ENCODE measurements at places on chromosomes 13 and 19. TPM values are rescaled to one million over a fixed set of nuclear protein-coding genes. Genes with fewer than 3 reads are reported as not detected.

FCAR gene
- total RNA-seq, result not detected

COL5A3 gene
- 5.9 TPM for total RNA-seq

CACNG6 gene
- total RNA-seq, result not detected

LGALS7 gene
- not detected for total RNA-seq

ADGRL1 gene
- total RNA-seq, result 33.2 TPM

C19orf85 gene
- total RNA-seq, result not detected

CEACAM7 gene
- total RNA-seq, result 2.6 TPM

URAD gene
- total RNA-seq, result not detected

CYP4F8 gene
- 2.0 TPM for total RNA-seq

TRPC4 gene
- 11.3 TPM for total RNA-seq

HOMER3 gene
- total RNA-seq, result 24.5 TPM

ZNF835 gene
- total RNA-seq, result 6.5 TPM

LRRC4B gene
- 3.5 TPM for total RNA-seq

BSG gene
- 480 TPM for total RNA-seq

VSIG10L gene
- total RNA-seq, result 11.3 TPM

CKM gene
- not detected for total RNA-seq

SLC1A6 gene
- not detected for total RNA-seq

TMEM255B gene
- 17.0 TPM for total RNA-seq

TPTE2 gene
- not detected for total RNA-seq

NKPD1 gene
- total RNA-seq, result 0.52 TPM

ZNF83 gene
- 80.9 TPM for total RNA-seq

TMEM150B gene
- 10.1 TPM for total RNA-seq

IL4I1 gene
- 0.81 TPM for total RNA-seq

ZIC5 gene
- 0.03 TPM for total RNA-seq

PSG7 gene
- total RNA-seq, result not detected

LIM2 gene
- not detected for total RNA-seq

F10 gene
- 8.2 TPM for total RNA-seq

SAMD1 gene
- total RNA-seq, result 56.5 TPM

TEX29 gene
- 0.92 TPM for total RNA-seq

RELB gene
- total RNA-seq, result 12.2 TPM

CNN1 gene
- 1,051 TPM for total RNA-seq

CD33 gene
- 8.3 TPM for total RNA-seq

KL gene
- total RNA-seq, result 1.8 TPM

PAK4 gene
- 89.3 TPM for total RNA-seq

ODAD3 gene
- total RNA-seq, result 1.4 TPM

UGGT2 gene
- total RNA-seq, result 20.2 TPM

IGFL2 gene
- total RNA-seq, result not detected

CGB8 gene
- total RNA-seq, result not detected

ZNF528 gene
- 30.3 TPM for total RNA-seq

CALR3 gene
- not detected for total RNA-seq

ELSPBP1 gene
- total RNA-seq, result not detected

OXGR1 gene
- total RNA-seq, result not detected

PROZ gene
- not detected for total RNA-seq

LIG1 gene
- total RNA-seq, result 22.6 TPM

KLK12 gene
- 0.78 TPM for total RNA-seq

SPACA4 gene
- total RNA-seq, result not detected

ZBTB7A gene
- total RNA-seq, result 82.6 TPM

PRRG2 gene
- total RNA-seq, result 18.2 TPM

SYT3 gene
- total RNA-seq, result 0.32 TPM

PCDH20 gene
- total RNA-seq, result 0.63 TPM

DKKL1 gene
- total RNA-seq, result not detected

APOE gene
- 435 TPM for total RNA-seq

CPAMD8 gene
- 2.9 TPM for total RNA-seq

ZNF534 gene
- not detected for total RNA-seq

RXFP2 gene
- total RNA-seq, result not detected

MCF2L gene
- total RNA-seq, result 91.8 TPM

MIR17HG gene
- 2.7 TPM for total RNA-seq

RASA3 gene
- total RNA-seq, result 11.7 TPM
